H9 (cell line): ENCODE measurements at places on chromosomes 12 and 14.

GRCh38 chr12:28129031-28129430, 61.2 kb upstream of the CCDC91 start:
- no peak for DNase-seq

DNA sequence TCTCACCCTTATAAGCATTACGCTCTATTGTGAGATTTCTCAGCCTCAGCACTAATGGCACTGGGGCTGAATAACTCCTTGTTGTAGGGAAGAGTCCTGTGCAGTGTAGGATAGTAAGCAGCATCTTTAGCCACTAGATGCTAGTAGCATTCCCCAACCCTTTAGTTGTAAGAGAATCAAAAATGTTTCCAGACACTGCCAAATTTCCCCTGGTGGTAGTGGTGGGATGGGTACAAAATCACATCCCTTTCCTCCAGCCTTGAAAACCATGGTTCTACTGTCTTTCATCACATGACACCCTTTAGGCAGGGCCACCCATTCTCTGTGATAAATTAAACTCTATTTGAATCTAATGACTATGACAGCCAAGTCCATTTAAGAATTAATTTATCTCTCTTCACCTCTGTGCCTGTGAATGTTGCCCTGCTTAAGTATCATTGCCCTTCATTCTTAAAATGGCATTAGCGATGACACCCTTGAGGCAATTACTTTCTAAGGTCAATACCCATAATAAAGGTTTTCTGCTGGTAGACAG, 199.4 kb downstream of the ANO4 start:
- DNase-seq = no peak

GRCh38 chr12:38776647-38777046, 128.7 kb downstream of the CPNE8 start:
- no peak for DNase-seq

DNA sequence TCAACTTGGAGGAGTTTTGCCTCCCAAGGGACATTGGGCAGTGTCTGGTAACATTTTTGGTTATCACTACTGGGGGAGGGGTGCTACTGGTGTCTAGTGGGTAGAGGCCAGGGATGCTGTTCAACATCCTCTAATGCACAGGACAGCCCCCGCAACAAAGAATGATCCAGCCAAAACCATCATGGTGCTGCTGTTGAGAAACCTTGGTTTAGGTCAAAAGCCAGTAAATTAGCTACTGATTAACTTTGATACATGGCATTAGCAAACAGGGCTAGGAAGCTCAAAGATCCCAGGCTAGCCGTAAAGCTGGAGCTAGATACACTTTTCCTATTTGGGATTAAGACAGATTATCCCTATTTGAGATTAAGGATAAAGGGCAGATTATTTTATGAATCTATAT, 8.8 kb downstream of the ALKBH2 start:
- DNase-seq = no peak

DNA sequence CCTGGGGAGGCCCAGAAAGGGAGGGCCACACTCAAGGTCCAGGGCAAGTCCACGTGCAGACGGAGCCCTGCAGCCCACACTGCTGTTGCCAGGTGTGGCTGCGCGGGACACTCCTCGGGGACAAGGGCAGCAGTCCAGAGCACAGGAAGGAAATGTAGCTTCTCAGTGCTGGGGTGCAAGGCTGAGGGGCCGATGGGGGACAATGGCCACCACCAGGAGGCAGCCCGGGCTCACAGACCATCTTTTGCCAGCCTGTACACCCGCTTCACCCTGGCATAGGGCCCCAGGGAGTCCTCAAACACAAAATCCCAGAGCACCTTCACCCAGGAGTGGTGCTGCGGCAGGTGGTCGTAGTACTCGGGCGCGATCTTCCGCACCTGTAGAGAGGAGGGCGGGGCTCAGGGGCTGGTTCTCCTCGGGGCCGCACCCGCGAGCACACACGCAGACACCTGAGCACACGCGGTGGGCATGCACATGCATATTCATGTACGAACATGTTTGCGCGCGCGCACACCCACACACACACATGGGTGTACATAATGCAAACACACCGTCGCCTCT, 12.8 kb downstream of the DEGS2 start:
- DNase-seq = no peak

- DNase-seq = no peak
Measured at GRCh38 chr14:56808110-56808382, 2.2 kb downstream of the OTX2 start.

DNA sequence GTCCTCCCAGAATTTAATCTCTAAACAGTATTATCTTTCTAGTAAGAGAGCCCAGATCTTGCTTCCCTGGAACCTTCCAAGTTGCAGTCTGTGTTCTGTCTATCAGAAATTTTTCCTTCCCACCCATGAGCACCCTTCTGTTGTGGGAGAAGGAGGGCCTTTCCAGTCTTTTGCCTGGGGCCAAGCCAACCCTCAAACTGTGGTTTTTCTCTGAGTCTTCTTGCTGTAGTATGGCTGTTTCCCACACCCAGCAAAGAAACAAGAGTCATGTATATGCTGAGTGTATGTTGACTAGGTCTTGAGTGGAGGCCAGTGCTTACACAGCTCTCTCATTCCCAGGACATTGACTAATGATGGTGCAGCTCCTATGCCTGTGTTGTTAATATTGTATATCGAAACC, 104.5 kb downstream of the TGFB3 start:
- DNase-seq = no peak

- no peak for DNase-seq
Measured at GRCh38 chr14:34340025-34340625, 121.9 kb downstream of the SPTSSA start.

- DNase-seq = no peak
Measured at GRCh38 chr12:88566430-88566829, 13.8 kb downstream of the KITLG start.

DNA sequence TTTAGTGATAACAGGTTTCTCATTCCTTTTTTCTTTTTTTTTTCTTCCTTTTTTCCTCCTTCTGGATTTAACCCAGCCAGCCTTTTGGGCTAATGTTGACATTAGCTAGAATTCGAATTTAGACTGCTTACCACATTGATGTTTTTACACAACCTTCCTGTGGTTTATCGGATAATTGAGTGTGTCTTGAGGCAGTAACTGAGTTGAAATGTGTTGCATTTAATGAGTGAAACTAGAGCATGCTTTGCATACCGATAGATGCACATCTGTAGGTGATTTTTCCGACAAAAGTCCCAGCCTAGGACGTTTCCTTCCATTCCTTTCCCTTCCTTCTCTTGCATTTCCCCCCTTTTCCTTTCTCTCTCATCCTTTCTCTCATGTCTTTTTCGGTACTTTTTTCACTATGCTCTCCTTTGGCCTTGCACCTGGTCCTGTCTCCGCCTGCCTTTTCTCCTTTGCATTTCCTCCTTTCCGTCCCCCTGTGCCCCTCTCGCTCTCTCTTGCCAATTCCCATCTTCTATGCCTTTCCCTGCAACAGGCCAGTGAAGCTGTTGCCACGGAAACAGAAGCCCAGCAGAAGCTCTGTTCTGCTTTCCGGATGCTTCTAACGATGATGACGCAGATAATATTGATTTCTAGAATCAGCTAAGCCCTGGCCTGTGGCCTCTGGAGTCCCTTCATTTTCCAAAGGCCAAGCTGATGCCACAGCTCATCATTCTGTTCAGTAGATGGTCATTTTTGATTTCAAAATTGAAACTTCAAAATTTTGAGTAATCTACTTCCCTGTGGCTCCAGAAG, 76.1 kb downstream of the SLC25A47 start:
- DNase-seq = no peak

- no peak for DNase-seq
Measured at GRCh38 chr14:98926801-98927200, 345.2 kb downstream of the BCL11B start.

DNA sequence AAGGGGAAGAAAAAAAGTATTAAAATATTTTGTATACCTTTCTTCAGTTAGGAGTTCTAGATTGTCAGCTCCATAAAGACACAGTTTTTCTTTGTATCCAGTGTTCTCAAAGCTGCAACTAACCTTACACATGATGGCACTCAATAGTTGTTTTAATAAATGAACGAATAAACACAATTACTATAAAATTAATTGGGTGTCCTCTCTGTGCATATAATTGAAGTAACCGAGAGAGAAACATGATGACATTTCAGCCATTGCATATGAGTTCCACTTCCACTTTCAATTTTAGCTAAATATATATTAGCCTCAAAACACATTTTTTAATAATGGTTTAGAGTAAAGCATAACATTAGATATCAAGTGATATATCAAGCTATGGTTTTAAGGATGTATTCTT, 671.2 kb downstream of the LRFN5 start:
- DNase-seq = no peak

- DNase-seq = no peak
Measured at GRCh38 chr12:5489760-5490406, 58.0 kb downstream of the NTF3 start.

- DNase-seq = no peak
Measured at GRCh38 chr14:36171607-36172006, 4.9 kb downstream of the PTCSC3 start.

DNA sequence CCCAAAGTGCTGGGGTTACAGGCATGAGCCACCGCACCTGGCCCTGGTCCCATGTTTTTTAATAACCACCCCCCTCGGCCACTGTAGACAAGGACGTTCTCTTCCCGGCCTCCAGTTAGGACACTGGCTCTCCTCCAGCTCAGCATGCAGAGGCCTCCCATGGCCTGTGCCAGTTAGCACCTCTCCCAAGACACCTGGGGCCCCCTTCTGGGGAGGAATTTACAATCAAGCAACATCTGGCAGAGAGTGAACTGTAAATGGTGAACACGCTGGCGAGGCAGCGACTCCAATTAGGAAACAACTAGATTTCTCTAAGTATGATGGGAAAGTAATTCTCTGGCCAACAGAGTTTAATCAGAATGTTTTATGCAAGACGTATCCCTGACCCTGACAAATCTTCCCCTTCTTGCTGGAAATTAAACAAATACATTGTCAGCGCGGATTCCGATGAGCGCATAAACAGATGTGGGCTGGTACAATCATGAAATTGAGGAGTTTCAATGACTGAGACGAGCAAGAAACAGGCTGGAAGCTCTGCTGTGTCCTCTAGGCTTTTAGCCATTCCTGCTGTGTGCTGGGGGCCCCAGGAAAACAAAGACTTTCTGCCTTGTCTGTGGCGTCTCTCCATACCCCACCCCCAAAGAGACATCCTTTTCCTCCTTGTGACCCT, 61.7 kb upstream of the DLK1 start:
- no peak for DNase-seq

GRCh38 chr14:104974146-104974541, 4.0 kb downstream of the AHNAK2 start:
- DNase-seq = no peak

DNA sequence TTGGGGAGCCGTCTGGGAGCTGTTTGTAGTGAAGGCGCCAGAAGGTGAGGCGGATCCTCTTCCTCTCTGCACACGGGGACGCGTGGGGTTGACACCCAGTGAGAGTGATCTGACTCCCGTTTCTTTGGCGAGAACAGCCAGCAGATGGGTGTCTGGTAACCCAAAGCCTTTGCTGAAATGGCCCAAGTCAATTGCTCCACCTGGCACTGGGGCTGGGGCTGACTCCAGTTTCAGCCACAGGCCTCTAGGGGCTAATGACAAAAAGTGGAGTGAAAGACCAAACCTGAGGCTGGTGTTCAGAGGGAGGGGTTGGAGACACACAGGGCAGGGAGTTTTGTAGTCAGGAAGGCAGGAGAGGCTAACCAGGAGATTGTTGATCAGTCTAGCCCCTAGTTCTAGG, 87.0 kb downstream of the FRMD6 start:
- DNase-seq = peak; percentile 80

GRCh38 chr12:34401659-34402227, 379.4 kb downstream of the ALG10 start:
- no peak for DNase-seq

GRCh38 chr12:24045816-24046257, 96.4 kb upstream of the SOX5 start:
- no peak for DNase-seq

GRCh38 chr14:61350427-61351270, 29.3 kb downstream of the PRKCH start:
- DNase-seq = no peak

- DNase-seq = no peak
Measured at GRCh38 chr12:130200445-130200844, 38.2 kb downstream of the FZD10 start.
